T-cell (primary cell): ENCODE measurements at places on chromosomes 5 and 9.

DNA sequence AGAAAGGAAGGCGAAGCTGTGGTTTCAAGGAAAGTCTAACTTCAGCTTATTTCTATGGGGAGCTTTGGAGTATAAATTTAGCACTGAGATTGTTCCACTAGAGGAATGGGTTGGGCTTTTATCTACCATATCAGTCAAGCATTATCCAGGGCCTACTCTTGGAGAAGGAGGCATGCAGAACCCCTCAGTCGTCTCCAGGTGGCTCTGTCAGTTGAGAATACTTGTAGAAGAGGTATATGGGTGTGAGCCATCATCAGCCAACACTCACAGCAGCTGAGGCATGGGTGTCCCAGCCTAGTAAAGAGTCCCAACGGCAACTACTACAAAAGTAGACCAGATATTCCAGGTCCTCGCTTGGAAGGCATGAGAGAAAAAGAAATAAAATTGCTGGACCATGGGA, 548.5 kb upstream of the GRAMD2B start:
- DNase-seq = no peak

DNA sequence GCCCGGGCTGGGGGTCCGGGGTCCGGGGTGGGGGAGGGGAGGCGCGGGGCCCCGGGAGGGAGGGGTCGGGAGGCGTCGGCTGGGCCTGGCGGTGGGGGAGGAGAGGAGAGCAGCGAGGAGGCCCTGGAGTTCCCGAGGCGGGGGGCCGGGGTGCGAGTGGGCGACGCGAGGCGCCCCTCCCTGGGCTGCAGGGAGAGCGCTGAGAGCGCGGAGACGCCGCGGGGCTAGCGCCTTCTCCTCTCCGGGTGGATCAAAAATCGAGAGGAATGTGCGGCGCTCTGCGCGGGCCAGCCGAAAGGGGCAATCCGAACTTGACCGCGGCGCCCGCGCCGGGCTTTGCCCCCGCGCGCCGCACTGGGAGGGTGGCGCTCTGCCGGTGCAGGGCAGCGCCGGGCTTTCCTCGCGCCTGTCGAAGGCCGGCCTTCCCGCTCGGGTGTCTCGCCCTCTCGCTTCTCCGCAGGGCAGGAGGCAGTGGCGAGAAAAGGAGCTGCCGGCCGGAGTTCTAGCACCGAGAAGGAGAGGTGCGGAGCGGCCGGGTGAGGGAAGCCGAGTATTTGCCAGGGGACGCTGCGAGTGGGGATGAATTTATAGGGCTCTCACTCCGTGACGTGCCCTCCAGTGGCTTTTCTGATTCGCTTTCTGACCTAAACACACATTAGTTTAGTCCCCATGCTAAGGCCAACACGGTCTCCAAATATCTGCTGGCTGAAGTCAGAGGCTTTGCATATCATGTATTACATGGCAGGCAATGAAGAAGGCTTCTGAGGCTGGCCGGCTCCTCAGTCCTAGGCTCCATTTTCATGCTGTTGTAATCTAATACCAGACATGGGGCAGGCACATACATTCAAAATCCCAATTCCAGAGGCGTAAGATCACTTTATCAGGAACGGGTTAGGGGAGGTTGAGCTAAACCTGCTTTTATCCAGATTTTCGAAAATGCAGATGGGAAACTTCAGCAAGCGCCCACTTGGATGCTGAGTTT, 503 bp upstream of the GDNF start:
- DNase-seq = no peak

- DNase-seq = no peak
These were observed 22.5 kb downstream of the C5orf22 start for GRCh38 chr5:31554552-31554951.

DNA sequence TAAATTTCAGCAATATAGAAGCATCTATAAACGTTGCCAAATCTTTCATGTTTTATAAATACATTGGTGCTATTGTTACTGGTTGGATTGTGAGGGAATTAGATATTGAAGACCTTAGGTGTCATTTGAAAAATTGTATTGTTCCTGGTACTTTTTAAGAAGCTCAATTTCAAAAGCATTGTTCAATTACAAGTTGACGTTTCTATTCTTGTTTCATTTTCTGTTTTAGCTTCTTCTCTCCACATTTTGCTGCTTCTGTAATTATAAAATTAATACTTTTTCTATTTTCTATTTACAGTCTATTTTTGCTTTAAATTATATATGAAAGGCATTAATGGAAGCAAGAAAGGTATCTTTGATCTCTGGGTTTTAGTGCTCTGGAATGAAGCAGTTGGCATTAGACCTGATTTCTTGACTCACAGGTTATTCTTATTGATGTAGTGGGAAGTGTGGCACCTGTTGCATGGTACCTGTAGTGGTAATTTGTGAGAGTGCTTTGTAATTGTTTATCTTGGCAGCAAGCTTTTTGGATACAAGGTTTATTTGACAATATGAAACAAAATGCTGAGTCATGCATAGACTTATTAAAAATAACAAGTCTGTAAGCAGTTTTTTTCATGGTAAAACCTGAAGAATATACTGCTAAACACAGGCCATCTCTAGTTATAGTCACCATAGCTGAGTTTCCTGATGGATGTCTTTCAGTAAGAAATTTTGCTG, 13.2 kb downstream of the MACIR start:
- no peak for DNase-seq

DNA sequence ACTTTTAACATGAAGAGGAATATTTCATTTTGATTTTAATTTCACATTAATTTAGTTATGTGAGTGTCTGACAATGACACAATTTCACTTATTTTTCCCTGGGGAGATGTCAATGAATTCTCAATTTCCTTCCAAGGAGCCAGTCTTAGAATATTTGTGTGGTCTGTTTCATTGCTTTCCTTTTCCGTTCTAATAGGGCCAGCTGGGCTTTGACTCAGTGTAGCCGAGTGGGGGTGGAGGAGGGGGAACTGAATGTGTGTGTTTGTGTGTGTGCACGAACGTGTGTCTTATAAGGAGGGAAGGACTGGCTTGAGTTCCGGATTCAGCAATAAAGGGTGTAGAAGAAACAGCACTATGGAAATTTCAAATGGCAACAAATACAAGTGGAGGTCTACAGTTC, 100.0 kb downstream of the BASP1 start:
- DNase-seq = no peak

DNA sequence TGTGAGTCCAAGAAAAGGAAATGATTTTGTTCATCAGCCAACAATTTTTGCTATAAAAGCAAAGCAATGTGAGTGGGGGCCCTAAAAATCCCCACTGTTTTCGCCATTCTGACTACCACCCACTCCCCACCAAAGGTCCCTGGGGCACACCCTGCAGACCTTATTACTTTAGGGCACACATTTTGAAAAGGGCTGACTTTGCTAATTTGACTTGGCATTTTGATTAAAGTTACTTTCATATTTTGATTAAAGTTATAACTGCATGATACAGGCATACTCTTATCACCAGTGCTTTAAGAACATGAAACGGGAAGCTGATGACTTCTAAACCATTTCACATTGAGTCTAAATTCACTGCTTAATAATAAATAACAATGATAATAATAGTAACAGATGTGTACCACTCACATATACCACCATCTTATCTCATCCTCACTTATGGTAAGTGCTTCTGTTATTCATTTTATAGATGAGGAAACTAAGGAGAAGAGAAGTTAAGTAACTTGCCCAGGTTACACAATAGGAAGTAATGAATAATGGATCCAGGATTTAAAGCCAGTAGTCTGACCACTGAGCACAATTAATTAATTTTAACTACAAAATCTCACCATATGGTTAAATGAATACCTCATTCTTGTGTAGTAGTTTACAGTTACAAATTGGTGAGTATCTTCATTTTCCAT, 25.4 kb upstream of the NR3C1 start:
- DNase-seq = no peak
